NCI-H2029 (cell line): ENCODE measurements at places on chromosomes 7 and 10.

DNA sequence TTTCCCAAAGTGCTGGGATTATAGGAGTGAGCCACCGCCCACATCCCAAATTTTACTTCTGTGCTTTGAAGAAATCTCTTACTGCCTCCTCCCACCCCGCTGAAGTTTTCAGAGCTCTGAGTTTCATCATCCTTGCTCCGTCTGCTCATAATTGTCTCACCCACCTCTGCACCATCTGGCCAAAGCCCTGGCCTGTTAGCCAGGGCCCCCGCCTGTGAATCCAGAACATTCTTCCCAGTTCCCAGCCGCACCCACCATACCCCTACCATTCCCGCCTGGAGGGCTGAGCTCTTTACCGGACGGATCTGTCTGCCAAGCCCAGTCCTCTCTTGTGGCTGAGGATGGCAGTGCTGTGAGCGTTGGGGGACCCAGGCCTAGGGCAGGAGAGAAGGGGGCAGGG lies 14.5 kb downstream of the SSC4D start:
- DNase-seq: no peak

- no peak for DNase-seq
Observed at GRCh38 chr10:97120370-97120769, 65.4 kb downstream of the SLIT1 start.

DNA sequence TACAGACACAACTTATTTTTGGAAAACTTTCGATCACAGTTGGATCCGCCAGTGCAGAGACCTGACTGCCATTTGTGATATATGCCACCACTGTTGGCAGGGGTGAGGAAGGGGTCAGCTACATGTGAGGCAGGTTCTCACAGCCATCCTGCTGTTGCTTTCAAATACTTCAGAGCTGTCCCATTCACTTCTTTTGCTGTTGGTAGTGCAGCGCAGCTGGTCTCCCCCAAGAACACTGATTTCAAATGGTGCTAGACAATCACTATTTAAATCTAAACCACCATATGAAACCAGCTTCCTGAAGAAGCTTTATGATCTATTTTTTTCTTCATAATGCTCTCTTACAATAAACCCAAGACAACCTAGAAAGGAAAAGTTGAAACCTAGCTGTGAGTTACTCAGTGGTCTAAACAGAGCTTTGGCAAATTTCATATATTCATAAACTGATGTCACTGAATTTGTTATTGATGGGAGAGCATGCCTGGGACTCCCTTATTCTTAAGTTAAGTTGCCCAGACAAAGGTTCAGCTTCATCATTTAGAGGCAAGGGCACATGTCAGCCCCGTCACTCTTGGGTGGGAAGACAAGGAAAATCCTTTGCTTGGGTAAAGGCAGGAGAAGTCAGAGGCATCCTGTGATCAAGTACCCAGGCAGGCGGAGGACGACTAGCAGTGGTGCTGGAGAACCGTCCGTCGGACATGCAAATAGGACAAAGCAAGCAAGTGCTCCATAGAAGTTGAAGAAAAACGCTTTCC lies 143.4 kb upstream of the KLF14 start:
- no peak for DNase-seq

GRCh38 chr7:81155654-81156373 lies 237.0 kb upstream of the SEMA3C start:
- DNase-seq: no peak

GRCh38 chr7:43834463-43835251 lies 34.7 kb downstream of the MRPS24 start:
- DNase-seq: peak; percentile 62

- no peak for DNase-seq
Observed at GRCh38 chr7:77367976-77368375, 48.2 kb downstream of the GSAP start.

DNA sequence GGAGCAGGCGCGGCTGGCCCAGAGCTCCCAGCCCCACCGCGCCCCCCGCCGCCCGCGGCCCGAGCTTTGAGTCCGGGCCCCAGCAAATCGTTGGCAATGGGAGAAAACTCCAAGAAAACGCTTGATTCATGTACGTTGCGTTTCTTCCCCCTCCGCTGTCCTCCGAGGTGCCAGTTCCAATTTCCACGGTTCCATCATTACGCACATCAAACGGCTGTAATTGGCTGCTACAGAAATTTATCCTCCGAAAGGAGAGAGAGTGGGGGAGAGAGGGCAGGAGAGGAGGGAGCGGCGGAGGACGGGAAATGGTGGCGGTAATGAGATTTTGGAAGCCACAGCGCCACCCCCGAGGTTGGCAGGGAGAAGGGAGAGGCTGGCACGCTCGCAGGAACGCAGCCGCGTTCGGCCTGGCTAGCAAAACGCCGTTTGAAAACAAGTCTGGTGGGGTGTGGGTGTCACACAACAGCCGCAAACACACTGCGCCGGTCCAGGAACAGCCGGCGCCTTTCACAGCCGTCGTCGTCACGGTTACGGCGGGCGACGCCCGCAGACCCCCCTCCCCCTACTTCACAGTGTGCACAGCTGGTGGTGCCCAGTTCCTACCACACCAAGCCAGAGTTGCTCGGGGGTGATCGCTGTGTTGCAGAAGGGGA lies 57.5 kb downstream of the UNCX start:
- no peak for DNase-seq

GRCh38 chr7:29405891-29406290 lies 157.7 kb upstream of the PRR15 start:
- no peak for DNase-seq

DNA sequence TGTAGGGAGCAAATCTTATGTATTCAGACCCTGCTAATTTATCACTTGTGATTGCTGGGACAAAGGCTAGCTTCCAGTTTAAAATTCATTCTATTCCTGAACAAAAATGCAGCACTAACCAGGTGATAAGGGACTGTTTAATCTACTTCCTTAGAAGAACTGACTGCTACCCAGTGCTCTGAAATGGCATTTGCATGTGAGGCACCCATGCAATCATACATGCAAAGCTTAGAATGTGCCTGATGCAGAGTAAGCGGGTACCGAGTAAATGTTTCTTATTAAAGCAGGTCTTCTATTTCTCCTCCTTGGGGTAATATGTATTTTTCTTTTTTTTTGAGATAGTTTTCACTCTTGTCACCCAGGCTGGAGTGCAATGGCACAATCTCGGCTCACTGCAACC lies 54.5 kb downstream of the NEURL1 start:
- DNase-seq: no peak

- no peak for DNase-seq
Observed at GRCh38 chr10:25952857-25953256, 18.8 kb downstream of the MYO3A start.

- peak; percentile 15 for DNase-seq
Observed at GRCh38 chr7:83271212-83272099, 108.8 kb upstream of the PCLO start.

GRCh38 chr10:96259150-96259549 lies 12.2 kb downstream of the BLNK start:
- no peak for DNase-seq

GRCh38 chr7:82110146-82110840 lies 333.3 kb downstream of the CACNA2D1 start:
- DNase-seq: no peak

- DNase-seq: no peak
Observed at GRCh38 chr7:26420422-26421019, 128.9 kb downstream of the SNX10 start.

DNA sequence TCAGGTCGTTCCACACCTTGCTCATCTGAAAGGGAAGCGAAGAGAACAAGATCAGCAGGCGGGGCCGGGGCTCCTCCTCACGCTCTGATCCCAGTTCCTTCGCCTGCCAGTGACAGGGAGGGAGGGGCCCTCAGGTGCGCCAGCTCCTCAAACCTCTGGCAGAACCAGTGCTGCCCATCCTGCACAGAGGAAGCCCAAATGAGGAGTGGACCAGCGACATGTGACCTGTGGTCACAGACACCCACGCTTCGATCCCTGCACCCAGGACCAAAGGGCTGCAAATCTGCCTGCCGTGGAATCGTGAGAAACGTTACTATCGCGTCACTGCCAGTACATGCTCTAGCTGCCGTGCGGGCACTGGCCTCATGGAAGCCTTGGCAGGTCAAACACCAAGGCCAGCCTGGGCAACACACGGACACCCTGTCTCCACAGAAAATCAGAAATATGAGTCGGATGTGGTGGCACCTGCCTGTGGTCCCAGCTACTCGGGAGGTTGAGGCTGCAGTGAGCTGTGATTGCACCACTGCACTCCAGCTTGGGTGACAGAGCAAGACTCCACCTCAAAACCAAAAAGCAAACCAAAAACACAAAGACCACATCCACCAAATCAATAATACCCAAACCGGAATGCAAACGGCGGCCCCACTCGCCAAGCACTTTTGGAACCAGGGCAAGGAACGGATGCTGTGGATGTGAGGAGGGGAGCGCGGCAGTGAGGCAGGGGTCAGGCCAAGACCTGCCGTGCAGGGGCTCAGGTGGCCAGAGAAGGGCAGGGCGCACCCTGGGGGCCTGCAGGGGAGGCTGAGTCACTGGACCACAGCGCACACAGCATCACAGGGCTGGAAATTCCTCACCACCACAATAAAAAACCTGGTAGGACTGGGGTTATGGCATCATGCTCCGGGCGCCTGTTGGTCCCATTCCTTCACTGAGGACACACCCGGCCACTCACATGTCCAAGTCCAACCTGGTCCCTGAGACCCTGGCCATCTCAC lies 13.4 kb downstream of the NUDT1 start:
- DNase-seq: no peak
